A375 (cell line): ENCODE measurements at places on chromosomes 16 and 17. TPM values are rescaled to one million over a fixed set of nuclear protein-coding genes. Genes with fewer than 3 reads are reported as not detected.

The LRRC37A gene
- 1.0 and 1.1 TPM in 2 replicates for total RNA-seq

The SMIM36 gene
- not detected in 2 replicates for total RNA-seq

The ITGAL gene
- total RNA-seq, result not detected in 2 replicates

The OR2C1 gene
- total RNA-seq, result not detected in 2 replicates

The RCVRN gene
- 0.11 and 1.2 TPM in 2 replicates for total RNA-seq

The PRSS33 gene
- 12.7 and 14.9 TPM in 2 replicates for total RNA-seq

The CLDN6 gene
- total RNA-seq, result not detected in 2 replicates

The NPIPA3 gene
- 3.7 and 4.7 TPM in 2 replicates for total RNA-seq

The PSMC3IP gene
- 46.8 and 48.6 TPM in 2 replicates for total RNA-seq

The HS3ST3B1 gene
- 1.7 and 4.2 TPM in 2 replicates for total RNA-seq

The ZNRF1 gene
- 27.6 and 36.6 TPM in 2 replicates for total RNA-seq

The PLCG2 gene
- 0.40 and 0.41 TPM in 2 replicates for total RNA-seq

The KRTAP16-1 gene
- total RNA-seq, result not detected in 2 replicates

The SLX1B gene
- 20.0 and 33.5 TPM in 2 replicates for total RNA-seq

The VAT1L gene
- total RNA-seq, result 2.3 and 3.3 TPM in 2 replicates

The NUP88 gene
- 160 and 186 TPM in 2 replicates for total RNA-seq

The KIF18B gene
- 11.8 and 13.6 TPM in 2 replicates for total RNA-seq

The SYT17 gene
- 0.82 and 2.8 TPM in 2 replicates for total RNA-seq

The SDR42E2 gene
- total RNA-seq, result not detected in 2 replicates

The POLR3K gene
- total RNA-seq, result 23.0 and 24.0 TPM in 2 replicates

The PABPN1L gene
- not detected in 2 replicates for total RNA-seq

The FSCN2 gene
- 0.08 and 0.50 TPM in 2 replicates for total RNA-seq

The TEDC2 gene
- 33.7 and 40.7 TPM in 2 replicates for total RNA-seq

The CA4 gene
- not detected in 2 replicates for total RNA-seq

The C17orf58 gene
- 30.9 and 37.7 TPM in 2 replicates for total RNA-seq

The DCAF7 gene
- 25.4 and 27.5 TPM in 2 replicates for total RNA-seq
